ENCODE measurements at places on chromosomes 11 and 22. TPM values are rescaled to one million over a fixed set of nuclear protein-coding genes. Genes with fewer than 3 reads are reported as not detected.

- no peak for DNase-seq
Measured at GRCh38 chr11:2270322-2271076, at the start of gene ASCL2. Gene ASCL2 (minus strand): TSS chr11:2270588. CDS start chr11:2270332, 256 bp downstream.

DNA sequence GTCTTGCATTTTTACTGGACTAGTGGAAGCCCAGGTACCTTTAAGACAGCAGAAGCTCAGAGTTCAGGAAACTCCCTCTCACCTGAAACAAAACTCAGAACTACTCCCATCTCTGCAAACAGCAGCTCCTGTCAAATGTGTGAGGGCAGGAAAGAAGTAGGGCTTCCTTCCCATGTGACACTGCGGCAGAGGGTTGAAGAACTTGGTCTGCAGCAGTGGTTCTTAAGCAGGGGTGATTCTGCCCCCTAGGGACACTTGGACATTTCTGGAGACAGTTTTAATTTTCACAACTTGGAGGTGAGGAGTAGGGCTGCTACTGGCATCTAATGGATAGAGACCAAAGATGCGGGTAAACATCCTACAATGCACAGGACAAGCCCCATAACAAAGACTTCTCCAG lies 63.4 kb downstream of the RCN1 start:
- DNase-seq = peak; percentile 63

DNA sequence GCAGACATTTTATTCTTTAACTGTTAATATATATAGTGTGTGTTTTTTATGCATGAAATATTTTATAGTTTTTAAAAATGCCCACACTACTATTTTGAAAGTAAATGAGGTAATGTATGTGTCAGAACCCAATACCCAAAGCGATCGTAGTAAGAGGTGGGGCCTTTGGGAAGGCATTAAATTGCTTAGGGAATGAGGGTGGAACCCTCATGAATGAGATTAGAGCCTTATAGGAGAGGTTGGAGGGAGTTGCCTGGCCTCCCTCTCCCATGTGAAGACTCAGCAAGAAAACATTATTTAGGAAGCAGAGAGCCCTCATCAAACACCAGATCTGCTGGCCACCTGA lies 11.1 kb downstream of the KLHL35 start:
- no peak for DNase-seq

DNA sequence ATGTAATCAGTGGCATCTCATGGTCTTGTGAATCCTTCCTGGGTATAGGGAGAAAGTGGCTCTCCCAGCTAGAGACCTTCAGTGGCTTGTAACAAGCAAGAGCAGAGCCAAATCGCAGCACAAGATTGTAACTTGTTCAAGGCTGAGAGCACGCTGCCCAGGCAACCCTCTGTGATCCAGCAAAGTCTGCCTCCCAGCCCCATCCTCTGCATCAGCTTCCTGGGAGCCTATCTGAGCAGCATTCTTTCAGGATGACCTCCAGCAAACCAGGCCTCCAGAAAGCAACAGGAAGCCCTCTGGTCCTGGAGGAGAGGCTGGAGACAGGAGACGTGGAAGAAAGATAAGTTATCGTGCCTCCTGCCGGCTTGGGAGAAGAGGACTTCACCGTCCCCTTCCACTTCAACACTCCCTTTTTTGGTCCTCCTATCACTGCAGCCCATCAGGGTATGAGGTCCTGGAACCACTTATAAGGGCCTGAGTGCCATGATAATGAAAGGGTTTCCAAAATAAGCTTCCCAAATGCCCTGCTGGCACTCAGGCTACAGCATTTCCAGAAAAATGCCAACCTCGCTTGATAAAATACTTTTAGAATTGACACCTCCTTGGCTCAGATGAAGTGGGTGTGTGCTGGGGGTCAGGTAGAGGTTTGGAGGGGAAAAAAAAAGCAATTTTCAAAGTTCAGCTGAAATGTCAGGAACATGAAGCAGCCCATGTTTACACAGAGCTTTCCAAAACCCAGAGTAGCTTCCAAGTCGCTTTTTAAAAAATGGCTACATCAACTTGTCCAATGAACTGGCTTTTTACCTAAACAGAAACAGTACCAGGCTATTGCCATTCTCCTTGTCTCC lies 80.2 kb downstream of the PLEKHA7 start:
- peak; percentile 74 for DNase-seq

GRCh38 chr22:32752816-32753520 lies 48.5 kb upstream of the TIMP3 start:
- peak; percentile 23 for DNase-seq

- peak; percentile 93 for DNase-seq
Measured at GRCh38 chr11:102109896-102110760, at the start of gene YAP1. Gene YAP1 (plus strand): TSS chr11:102110447. CDS start chr11:102110849, 402 bp downstream.

DNA sequence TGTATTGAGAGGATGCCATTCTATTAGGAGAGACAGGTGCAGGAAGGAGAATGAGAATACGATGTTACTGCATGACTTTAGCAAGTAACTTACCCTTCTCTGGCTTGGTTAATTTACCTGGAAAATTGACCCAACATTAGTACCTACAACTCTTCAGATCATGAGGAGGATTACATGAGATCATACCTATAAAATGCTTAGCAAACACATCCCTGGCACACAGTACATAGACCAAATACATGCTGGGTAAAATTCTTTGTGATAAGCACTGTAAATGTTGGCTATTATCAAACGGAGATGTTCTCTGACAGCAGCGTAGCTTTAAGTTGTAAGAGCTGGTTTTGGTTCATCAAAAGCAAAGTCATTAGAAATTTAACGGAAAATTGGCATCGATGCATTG lies 28.8 kb downstream of the LARGE1 start:
- DNase-seq = no peak

- no peak for DNase-seq
Measured at GRCh38 chr11:70906101-70906500, 346.3 kb downstream of the SHANK2 start.

DNA sequence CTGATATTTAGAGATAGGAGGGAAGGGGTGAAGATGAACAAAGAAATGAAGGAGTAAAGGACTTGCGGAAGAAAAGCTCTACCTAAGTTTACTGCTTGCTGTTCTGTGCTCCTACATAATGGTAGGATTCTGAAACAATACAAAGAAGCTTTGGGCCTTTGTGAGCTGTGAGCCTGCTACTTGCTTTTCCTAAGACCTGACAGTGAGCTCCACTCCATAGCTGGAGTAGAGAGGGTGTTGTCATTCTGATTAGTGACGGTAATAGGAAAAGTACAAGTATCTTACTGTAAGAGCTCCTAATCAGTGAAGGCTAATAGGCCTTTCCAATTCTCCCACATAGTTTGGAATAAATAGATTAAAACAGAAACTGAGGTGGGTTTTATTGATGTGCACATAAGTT lies 75.9 kb downstream of the PARVA start:
- DNase-seq = no peak

GRCh38 chr11:45655012-45655283 lies 10.5 kb downstream of the CHST1 start:
- DNase-seq = no peak

- DNase-seq = no peak
Measured at GRCh38 chr11:118635237-118635591, 27.8 kb downstream of the PHLDB1 start.

DNA sequence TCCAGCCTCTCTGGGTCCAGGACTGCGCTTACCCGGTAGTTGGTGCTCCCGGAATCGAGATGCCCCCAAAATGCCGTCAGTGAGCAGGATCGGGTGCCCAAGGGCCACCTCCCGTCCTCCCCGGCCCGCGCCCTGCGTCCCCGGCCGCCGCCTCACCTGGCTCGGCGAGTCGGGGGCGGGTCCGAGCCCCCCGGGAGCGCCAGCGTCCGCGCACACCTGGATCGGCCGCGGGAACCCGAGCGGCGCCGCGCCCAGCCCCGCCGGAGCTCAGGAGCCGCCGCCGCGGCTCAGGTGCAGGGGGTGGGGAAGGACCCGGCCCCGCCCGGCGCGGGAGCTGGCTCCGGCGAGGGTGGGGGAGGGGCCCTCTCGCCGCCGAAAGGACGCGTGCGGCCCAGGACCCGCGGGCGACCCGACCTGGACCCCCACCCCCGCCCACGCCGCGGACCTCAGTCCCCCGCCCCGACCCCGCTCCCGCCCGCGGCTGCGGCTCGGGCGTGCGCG lies at the start of gene SHANK2:
Gene SHANK2 (minus strand): TSS at position 309 of the 501 bp plus-strand sequence. CDS start 105,251 bp downstream, outside the sequence.
- no peak for DNase-seq

DNA sequence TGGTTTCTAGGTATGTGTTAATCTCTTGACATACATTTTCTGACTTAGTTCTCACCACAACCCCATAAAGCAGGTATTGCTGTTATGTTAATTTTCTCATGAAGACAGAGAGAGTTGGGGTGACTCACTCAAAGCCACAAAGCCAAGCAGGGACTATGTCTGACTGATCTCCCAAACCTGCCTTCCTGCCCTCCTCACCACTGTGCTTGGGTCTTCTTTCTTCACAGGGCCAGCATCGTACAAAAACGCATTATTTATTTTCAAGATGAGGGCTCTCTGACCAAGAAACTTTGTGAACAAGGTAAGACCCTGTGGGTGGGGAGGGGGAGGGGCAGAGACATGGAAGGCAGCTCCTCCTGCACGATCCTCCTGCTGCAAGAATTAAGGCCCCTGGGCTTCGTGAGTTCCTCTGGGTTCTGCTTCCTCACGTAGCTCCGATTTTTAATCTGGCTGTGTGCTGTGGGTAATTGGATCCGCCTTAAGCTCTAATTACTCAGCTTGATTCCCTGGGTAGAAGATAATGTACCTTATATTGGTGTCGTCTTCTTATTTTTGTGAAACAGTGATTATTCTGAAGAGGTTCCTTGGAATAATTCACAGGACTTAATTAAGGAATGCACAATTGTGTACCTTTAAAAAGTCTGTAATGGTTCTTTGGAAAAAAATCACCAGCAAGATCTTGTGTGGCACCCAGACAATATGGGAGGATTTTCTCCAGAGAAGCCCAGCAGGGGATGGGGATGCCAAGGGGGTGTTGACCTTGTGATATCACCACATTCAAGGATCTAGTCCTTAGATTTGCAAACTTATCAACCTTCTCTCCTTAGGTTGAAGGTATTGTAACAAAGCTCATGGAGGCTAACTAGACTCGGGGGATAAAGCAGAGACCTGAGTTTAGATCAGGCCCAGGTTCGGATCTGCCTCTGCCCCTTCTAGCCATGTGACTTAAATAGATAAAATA lies 112.9 kb downstream of the SPON1 start:
- DNase-seq = peak; percentile 63

GRCh38 chr11:45934580-45935318 lies 12.3 kb downstream of the LARGE2 start:
- DNase-seq = no peak

Gene CEND1
- total RNA-seq = not detected

Gene MS4A2
- total RNA-seq = not detected

Gene RBMXL2
- total RNA-seq = not detected

Gene ARL2
- total RNA-seq = 169 TPM

All from M059J (cell line).